ENCODE measurements at places on chromosomes 11 and 22.
A peak's percentile ranks its signal among the peaks of the same experiment; 100 is the strongest.

GRCh38 chr11:114044042-114044871, 15.3 kb upstream of the ZBTB16 start:
- DNase-seq, result no peak

DNA sequence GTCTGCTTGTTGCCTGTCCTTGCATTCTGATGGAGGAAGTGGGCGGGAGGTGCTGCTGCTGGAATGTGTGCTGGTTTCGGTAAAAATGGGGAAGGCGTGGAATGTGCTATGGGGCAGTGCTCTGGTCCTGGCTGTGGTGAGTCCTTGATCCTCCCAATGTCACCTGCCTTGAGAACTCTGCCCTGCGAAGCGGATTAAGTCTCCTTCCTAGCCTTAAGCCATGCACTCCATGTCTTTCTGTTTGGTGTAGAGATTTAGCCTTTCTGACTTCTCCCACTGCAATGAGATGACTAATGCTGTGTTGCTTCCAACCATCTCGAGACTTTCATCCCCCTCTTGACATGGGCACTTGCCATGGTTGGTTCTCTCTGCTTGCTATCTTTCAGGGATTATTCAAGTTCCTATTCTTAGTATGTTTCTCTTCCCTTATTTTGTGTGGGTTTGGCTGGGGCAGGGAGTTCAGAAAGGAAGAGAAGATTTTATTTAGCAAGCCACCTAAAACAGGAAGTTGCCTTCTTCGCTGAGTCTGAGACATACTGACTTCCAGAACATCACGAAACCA, 687.9 kb downstream of the NTM start:
- no peak for DNase-seq

DNA sequence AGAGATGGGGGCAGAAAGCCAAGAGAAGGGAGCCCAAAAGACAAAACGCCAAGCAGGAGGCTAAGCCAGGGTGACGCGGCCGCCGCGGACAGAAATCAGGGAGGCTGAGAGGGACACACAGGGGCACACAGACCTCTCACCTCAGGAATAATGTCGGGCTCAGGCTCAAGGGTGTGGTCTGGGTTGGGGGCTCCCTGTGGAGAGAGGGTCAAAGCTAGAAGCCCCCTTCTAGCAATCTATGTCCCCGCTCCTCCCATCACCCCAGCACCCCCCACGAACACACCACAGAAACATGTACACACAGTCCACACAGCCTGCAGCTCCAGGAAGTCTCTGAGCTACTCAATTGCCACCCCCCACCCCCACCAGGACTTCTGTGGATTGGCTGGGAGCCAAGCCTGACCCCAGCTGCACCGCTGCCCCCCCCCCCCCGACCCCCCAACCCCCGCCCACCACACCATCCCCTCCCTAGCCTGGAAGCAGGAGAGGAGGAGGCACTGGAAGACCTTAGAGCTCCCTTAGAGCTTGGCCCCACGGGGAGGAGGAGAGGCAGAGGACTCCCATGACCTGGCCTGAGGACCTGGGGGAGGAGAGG, 6.9 kb downstream of the BCL9L start:
- no peak for DNase-seq

- no peak for DNase-seq
Observed at GRCh38 chr11:101914341-101914737, 471 bp upstream of the CEP126 start.

DNA sequence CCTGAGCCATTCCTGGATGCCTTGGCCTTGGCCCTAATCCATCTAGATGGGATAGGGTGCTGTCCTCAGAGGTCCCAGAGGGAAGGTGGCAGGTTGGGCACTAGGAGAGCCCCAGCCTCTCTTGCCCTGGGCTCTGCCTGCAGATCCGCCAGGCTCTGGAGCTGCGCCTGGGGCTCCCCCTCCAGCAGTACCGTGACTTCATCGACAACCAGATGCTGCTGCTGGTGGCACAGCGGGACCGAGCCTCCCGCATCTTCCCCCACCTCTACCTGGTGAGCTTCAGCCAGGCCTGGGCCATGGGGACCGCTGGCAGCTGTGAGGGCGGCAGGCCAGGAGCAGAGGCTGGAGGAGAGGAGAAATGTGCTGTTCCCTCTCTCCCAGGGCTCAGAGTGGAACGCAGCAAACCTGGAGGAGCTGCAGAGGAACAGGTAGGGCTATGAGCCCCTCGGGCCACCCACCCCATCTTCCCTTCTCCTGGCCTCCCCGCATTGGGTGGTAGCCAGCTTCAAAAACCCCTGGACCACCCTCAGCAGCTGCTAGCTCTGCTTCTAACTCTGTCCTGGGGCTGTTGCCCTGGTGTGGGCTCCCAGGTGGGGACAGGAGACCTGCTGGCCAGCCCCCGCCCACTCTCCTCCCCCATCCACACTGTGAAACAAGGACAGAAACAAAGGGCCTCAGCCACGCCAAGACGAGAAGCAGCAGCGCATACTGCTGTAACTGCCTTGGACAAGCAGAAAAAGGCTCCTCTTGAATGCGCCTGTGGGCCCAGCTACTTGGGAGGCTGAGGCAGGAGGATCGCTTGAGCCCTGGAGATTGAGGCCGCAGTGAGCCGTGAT, 4.9 kb downstream of the SSH3 start:
- DNase-seq, result no peak

DNA sequence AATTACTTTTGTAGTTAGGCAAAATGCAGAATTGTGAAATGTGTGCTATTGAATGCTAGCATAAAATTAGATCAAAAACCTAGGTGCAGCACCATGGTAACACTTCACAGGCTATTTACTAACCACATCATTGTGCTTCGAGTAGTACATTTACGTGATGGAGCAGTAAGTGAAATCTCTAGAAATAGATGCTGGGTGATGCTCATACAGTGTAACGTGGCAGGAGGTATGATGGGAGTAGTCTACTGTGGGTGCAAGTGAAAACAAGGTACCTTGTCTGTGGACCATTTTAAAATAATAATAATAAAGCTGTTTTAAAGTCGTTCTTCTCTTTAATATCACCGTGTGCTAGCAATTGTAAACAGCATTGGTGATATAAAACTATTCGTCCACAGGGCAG, 132.3 kb downstream of the DYNC2H1 start:
- no peak for DNase-seq

DNA sequence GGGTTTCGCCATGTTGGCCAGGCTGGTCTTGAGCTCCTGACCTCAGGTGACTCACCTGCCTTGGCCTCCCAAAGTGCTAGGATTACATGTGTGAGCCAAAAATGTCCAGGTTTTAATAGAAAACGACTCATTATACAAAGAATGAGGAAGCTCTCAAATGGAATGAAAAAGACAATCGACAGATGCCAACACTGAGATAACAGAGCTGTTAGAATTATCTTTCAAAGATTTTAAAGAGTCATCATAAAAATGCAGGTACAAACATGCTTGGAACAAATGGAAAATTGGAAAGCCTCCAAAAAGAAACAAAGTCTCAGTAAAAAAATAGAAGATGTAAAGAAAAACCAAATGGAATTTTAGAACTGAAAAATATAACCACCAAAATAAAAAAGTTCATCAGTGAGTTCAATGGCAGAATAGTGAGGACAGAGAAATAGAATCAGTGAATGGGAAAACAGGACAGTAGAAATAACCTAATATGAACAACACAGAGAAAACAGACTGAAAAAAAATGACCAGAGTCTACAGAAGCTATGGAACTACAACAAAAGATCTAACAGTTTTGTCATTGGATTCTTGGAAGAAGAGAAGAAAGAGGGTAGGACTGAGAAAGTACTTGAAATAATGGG, 10.9 kb downstream of the GAB2 start:
- DNase-seq, result no peak

GRCh38 chr11:84899134-84899533, 728.0 kb downstream of the DLG2 start:
- no peak for DNase-seq

- no peak for DNase-seq
Observed at GRCh38 chr11:20511982-20512381, 87.4 kb upstream of the SLC6A5 start.

DNA sequence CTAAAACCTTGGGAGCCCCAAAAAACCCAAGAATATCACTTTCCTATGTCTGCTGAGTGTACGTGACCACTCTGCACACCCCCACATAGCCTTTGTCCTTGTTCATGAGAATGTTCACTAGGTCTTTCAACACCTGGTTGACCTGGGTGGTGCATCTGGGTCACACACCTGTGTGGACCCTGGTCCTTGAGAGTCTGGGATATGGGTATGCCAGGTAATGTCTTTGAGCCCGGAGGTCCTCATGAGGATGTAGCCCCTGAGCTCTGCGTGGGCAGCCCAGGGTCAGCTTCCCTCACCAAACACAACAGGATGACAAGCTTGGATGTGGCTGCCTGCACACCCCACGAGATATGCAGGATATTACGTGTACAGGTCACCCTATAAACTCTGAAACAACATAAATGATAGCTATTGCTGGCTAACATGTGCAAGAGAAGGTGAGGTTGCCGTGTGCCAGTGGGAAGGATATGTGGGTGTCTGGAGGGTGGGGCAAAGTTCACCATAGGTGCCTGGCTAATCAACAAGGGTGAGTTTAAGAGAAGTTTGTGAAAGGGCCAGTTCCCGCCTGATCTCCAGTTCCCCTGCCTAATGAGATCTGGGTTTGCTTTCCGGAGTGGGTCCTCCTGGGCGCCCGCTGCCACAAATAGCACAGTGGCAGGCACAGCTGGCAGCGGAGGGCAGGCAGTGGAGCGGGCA, 1.4 kb upstream of the PPARA start:
- DNase-seq, result no peak

- no peak for DNase-seq
Observed at GRCh38 chr11:68256331-68256741, 15.4 kb downstream of the C11orf24 start.

DNA sequence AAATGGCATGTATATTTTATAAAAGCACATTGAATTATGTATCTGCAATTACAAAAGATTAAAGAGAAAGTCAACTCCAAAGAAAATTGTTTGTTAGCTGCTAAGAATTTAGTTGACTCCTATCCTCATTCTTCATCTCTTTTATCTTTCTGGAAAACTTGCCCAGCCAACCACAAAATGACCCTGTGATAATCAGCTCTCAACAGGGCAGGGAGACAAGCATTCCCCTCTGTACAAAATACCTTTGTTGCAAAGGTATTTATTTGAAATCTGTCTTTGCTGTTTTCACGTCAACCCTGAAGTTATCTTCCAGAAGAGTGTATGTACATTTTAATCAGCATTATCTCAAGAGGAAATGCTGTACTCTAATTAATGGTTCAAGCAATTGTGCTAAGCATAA, 191.1 kb upstream of the DDI1 start:
- DNase-seq, result no peak

GRCh38 chr11:46594374-46594700, 514 bp upstream of the AMBRA1 start:
- no peak for DNase-seq

DNA sequence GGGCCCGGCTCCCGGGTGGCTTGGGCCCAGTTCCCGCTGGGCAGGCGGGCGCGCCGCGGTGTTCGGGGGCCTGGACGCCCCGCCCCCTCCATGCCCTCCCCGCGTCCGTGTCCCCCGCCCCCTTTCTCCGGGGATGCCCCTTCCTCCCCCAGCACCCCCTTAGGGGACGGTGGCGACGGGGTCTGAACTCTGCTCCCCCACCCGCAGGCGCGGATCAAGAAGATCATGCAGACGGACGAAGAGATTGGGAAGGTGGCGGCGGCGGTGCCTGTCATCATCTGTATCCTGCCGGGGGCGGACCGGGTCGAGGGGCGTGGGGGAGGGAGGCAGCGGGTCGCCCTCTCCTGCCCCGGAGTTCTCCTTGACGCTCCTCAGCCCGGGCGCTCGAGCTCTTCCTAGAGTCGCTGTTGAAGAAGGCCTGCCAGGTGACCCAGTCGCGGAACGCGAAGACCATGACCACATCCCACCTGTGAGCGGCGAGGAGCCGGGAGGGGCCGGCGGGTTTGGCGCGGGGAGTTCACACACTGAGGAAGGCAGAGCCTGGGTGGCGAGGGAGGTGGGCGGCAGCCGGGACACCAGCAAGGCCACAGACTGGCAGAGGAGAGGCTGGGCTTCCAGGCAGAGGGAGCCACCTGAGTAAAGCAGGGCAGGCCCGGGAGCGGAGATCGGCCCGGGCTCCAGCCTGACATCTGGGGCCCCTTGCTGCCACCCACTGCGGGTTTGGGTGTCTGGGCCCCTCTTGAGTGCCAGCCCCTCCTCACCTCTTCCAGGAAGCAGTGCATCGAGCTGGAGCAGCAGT, 546 bp downstream of the DRAP1 start:
- DNase-seq, result peak; percentile 66

DNA sequence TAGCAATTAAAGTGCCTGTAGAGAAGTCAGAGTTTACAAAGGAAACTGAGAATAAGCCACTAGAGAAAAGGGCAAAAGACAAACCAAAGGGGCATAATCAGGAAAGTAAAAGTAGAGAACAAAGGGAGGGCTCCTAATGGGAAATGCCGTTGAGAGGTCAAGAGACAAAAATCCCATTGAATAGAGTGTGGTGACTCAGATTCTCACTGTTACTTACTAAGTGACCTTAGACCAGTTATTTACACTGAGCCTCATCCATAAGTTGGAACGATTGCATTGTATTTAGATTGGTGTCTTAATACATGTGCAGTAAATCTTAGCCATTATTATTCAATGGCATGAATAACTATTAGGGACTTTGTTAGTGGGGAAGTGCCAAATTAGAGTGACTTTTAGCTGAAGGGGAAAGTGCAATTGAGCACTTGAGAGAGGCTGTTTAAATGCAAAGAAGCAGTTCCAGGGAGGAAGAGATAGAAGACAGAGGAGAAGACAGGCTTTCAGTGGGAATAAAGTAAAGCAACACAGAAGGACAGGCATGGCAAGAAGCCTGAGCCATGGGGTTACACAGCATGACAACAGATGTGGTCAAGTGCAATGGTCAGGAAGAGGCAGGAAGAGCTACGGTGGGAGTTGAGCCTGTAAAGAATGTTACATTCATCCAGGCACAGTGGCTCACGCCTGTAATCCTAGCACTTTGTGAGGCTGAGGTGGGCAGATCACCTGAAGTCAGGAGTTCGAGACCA, 82.6 kb downstream of the UBASH3B start:
- no peak for DNase-seq
